Upper lobe of right lung (tissue), 1 donor: ENCODE measurements at places on chromosomes 1 and 21. TPM values are rescaled to one million over a fixed set of nuclear protein-coding genes. Genes with fewer than 3 reads are reported as not detected.

- no peak for DNase-seq
Measured at GRCh38 chr1:43418858-43419257, 29.2 kb downstream of the SZT2 start.

Gene GATAD2B
- total RNA-seq, result 55.1 TPM

DNA sequence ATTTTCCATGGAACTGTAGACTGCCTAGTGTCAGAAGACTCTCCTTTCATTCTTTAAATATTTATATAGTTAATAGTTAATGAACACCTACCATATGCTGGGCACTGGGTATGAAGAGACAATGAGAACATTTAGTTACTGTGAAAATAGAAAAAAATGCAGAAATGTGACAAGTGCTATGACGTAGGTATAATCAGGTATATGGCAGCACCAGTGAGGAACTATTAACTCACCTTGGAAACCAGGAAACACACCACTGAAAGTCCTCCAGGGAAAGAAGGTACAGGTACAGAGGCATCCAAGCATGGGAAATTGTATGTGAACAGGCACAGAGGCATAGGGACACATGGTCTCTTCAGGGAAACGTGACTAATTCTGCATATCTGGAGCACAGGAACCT is 42.3 kb downstream of the DPT start:
- DNase-seq, result no peak

GRCh38 chr1:91121366-91121765 is 99.5 kb upstream of the ZNF644 start:
- DNase-seq, result no peak

Gene VPS26C
- total RNA-seq, result 57.6 TPM
